ENCODE measurements at places on chromosomes 7 and 10. TPM values are rescaled to one million over a fixed set of nuclear protein-coding genes. Genes with fewer than 3 reads are reported as not detected.

FAM221A gene
- 3.4 TPM for total RNA-seq

- DNase-seq = no peak
- H3K4me1 ChIP-seq = peaks cover 51% of the 10 kb centered on the region
- H3K36me3 ChIP-seq = no peaks in the 10 kb centered on the region
- peaks cover 68% of the 10 kb centered on the region for H3K27me3 ChIP-seq
- H3K27ac ChIP-seq = no peak overlapping the region
These were observed 356.3 kb downstream of the DNAJB6 start for GRCh38 chr7:157693071-157693520.

DNA sequence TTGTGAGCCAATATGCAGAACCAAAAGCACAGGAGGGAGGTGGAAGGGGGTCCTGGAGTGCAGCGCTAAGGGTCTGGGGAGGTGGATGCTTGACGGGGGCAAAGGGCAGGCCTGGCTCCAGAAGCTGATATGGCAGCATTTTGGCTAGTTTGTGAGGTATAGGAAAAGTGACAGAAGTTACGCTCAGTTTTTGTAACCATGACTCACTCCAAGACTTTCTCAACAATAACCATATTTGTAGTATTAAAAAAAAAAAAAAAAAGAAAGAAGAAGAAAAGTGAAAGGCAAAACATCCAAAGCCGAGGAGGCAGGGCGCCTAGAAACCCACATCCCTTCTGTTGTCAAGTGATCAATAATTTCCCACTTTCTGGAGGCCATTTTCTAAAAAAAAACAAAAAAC is 92.3 kb downstream of the RNF216 start:
- H3K4me3 ChIP-seq = no peak overlapping the region
- H3K27me3 ChIP-seq = no peaks in the 10 kb centered on the region

DNA sequence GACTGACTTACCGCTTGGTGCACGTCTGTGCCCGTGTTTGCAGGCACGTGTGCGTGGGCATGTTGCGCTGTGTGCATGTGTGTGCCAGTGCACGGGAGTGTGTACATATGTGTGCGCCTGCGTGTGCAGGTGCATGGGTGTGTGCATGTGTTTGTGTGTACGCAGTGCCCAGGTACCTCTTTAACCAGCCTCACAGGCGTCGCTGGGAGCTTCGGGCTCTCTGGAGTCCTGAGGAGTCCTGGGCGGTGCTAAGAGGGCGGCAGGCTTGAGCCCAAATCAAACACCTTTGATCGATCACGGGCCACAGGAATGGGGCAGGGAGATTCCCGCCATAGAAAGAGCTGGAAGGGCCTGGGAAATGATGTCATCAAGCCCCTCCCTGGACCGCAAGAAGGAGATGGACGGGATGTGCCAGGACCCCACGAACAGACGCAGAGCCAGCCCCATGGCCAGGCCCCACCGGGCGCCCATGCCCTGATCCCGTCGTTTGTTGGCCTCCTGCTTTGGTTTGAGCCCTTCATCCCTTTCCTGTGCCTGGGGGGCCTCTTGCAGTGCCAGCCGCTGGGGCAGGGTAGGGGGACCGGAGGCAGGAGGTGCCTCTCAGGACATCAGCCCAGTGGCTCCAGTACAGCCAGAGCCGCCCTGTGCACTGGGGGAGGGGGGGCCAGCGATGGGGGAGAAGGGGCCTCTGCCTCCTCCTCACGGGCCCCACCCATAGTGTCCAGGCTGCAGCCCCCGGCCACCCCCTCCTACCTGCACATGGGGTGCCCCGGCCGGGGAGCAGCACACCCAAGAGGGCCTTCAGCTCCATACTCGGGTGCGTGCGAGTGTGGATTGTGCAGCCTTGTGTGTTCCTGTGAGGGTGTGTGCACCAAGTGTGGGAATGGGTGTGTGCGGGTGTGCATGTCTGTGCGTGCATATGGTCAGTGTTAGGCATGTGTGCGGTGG is 5.8 kb downstream of the KNDC1 start:
- H3K27me3 ChIP-seq = peaks cover 55% of the 10 kb centered on the region
- H3K27ac ChIP-seq = no peak overlapping the region
- H3K4me3 ChIP-seq = no peak overlapping the region

DNA sequence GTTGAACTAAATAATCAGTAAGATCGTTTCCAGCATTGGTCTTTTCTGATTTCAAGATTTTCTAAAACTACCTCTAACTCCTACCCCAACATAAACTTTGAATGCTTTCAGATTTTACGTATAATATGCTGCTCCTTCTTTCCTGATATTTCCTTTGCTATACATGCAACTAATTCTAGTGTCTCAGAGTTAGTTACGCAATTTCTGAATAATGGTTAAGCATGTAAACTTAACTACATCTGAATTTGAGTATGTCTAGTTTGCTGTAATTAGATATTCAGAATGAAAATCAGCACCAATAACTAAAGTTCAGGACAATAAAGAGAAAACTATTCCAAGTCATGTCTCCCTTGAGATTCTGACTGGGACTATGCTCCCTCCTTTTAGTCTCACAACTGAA is 71.0 kb downstream of the SEMA3C start:
- H3K36me3 ChIP-seq = no peaks in the 10 kb centered on the region
- peaks cover 8% of the 10 kb centered on the region for H3K4me1 ChIP-seq
- H3K27me3 ChIP-seq = no peaks in the 10 kb centered on the region

CDH23 gene
- total RNA-seq = 2.4 TPM

- H3K27me3 ChIP-seq = peaks cover 45% of the 10 kb centered on the region
- H3K27ac ChIP-seq = peak overlapping the region; percentile 98
- peaks cover 46% of the 10 kb centered on the region for H3K4me1 ChIP-seq
- H3K36me3 ChIP-seq = no peaks in the 10 kb centered on the region
These were observed 621 bp upstream of the CAV1 start for GRCh38 chr7:116524221-116524608.

TTYH3 gene
- total RNA-seq = 8.9 TPM

SPDYE2B gene
- total RNA-seq = not detected

GRCh38 chr10:69425511-69426298 is 9.0 kb upstream of the TACR2 start:
- no peaks in the 10 kb centered on the region for H3K4me1 ChIP-seq
- no peak overlapping the region for H3K27ac ChIP-seq
- H3K36me3 ChIP-seq = no peaks in the 10 kb centered on the region
- H3K27me3 ChIP-seq = no peaks in the 10 kb centered on the region

DNA sequence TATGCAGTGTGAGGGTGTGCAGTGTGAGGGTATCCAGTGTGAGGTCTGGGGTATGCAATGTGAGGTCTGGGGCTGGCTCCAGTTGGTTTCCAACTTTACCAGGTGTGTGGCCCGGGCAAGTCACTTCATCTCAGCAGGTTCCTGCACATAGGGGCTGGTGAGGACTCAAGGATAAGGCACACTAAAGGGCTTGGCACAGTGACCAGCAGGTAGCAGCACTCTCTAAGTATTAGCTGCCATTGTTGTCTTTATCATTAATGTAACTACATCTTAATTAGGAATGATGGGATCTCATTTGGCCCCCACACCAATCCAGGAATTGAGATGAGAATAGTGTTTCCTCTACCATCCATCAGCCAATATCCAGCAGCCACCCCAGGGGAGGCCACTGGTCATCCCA is 117.3 kb downstream of the KCNMA1 start:
- no peak for DNase-seq
- H3K36me3 ChIP-seq = no peaks in the 10 kb centered on the region
- no peak overlapping the region for H3K4me3 ChIP-seq

GRCh38 chr7:135180122-135180521 is 9.6 kb upstream of the CYREN start:
- H3K4me3 ChIP-seq = no peak overlapping the region
- peaks cover 62% of the 10 kb centered on the region for H3K36me3 ChIP-seq
- DNase-seq = no peak
- no peaks in the 10 kb centered on the region for H3K27me3 ChIP-seq
- no peak overlapping the region for H3K27ac ChIP-seq

GRCh38 chr7:130359276-130359857 is 14.8 kb downstream of the CPA5 start:
- DNase-seq = no peak
- H3K4me1 ChIP-seq = no peaks in the 10 kb centered on the region
- no peak overlapping the region for H3K27ac ChIP-seq
- no peaks in the 10 kb centered on the region for H3K36me3 ChIP-seq
- H3K4me3 ChIP-seq = no peak overlapping the region

DNA sequence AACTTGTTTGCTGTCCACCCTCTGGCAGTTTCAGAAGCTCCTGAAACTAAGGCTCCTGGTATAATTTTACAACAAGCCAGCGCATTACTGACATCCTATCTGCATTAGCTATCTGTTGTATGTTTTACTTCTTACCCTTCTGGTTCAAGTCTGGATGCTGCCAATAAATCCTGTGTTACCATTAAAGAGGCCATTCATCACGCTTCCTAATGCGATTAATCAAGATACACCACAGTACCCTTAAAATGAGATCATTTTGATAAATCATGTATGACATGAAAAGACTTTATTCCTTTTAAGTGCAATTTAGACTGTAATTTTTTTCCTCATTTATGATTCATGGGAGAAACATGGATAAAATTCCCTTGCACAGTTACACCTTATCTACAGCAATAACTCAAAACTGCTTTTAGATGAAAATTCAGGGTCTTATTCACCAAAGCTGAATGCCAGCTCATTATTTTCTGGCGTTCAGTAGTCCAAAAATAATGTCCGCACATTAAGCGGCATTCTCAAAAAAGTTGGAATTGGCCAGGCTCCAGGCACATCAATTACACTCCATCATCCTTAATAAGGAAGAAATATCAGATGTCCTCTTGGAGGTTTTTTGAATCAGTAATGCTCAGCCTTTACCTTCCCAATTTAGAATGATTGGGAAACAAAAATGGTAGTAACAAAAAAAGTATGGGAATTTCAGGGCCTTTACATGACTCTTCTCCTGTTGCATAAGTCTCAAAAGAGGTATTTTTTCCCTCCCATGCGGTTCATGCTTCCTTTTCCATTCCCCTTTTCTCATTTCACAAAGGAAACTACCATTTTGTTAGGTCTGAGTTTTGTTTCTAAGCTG is 878.5 kb downstream of the LRMDA start:
- no peaks in the 10 kb centered on the region for H3K27me3 ChIP-seq
- peak overlapping the region; percentile 17 for H3K27ac ChIP-seq
- H3K4me3 ChIP-seq = no peak overlapping the region
- H3K4me1 ChIP-seq = peaks cover 10% of the 10 kb centered on the region
- no peak for DNase-seq

GRCh38 chr10:50988792-50989191 is 85.5 kb upstream of the PRKG1 start:
- no peak overlapping the region for H3K4me3 ChIP-seq
- peak overlapping the region; percentile 94 for H3K27ac ChIP-seq
- H3K27me3 ChIP-seq = no peaks in the 10 kb centered on the region
- DNase-seq = no peak

- no peaks in the 10 kb centered on the region for H3K36me3 ChIP-seq
- no peaks in the 10 kb centered on the region for H3K27me3 ChIP-seq
- no peak for DNase-seq
- H3K4me3 ChIP-seq = no peak overlapping the region
- H3K4me1 ChIP-seq = no peaks in the 10 kb centered on the region
These were observed 26.7 kb downstream of the XRCC2 start for GRCh38 chr7:152649220-152649619.

GRCh38 chr10:86795353-86795752 is 38.9 kb downstream of the BMPR1A start:
- H3K36me3 ChIP-seq = no peaks in the 10 kb centered on the region
- no peaks in the 10 kb centered on the region for H3K27me3 ChIP-seq
- H3K4me3 ChIP-seq = no peak overlapping the region
- H3K4me1 ChIP-seq = peaks cover 33% of the 10 kb centered on the region

EBF3 gene
- 4.3 TPM for total RNA-seq

DNA sequence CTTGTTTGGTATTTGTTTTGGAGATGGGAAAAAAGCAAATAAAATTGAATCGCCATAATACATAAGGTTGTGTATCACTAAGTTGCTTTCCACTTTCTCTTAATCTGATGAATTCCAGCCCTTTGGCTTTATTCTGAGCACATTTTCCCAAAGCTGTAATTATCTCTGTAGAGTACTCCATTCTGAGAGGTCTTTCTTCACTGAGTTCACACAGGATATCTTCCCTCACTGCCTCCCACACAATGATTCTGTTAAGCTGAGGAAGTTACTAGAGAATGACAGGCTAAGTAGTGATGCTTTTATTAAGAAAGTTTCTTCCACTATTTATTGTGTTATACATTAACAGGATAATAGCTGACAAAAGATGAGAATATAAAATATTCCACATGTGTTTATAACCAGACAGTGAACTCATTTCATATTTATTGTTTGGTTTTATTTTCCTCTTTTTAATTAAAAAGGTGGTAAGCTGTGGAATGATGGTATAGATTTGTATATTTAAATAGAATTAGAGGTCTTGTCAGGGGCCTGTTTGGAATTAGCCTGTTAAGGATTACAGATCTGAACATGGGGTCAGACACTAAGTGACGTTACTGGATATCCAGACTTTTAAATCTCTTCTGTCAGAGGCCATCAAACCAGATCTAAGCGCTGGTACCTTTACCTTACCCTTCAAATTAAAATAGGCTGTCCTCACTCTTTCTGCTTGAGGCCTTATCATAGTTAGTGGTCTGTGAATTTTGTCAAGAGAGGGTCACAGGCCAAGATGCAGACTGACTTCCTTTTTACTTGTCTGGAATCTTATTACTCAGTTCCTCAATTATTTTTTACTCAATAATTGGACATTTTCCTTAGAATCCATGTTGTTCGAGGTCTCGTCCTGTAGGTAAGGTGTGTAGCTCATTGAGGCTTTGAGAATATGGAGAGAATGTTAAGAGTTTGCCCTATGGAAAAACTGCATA is 8.4 kb downstream of the PLXDC2 start:
- H3K4me1 ChIP-seq = peaks cover 83% of the 10 kb centered on the region
- no peak for DNase-seq
- H3K4me3 ChIP-seq = no peak overlapping the region
- H3K27me3 ChIP-seq = no peaks in the 10 kb centered on the region
- H3K36me3 ChIP-seq = peaks cover 5% of the 10 kb centered on the region

DNA sequence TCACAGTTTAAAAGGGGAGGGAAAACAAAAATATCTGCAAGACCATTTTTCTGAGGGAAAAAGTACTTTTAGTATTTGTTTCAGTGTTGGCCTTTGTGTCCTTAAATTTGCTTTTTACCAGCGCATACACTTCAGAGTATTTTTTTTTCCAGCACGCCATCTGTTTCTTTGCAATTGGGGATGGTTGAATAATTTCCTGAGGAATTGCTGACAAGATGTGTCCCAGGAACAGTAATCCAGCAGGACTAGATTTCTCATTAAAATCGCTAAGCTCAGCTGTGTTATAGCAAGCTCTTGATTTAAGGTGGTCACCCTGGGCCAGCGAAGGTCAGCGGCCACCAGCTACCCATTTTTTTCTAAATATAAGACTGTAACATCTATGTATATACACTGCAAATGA is 156.9 kb upstream of the RHOBTB1 start:
- H3K4me1 ChIP-seq = no peaks in the 10 kb centered on the region
- no peak overlapping the region for H3K27ac ChIP-seq
- H3K36me3 ChIP-seq = no peaks in the 10 kb centered on the region
- no peak for DNase-seq
- no peaks in the 10 kb centered on the region for H3K27me3 ChIP-seq
- H3K4me3 ChIP-seq = no peak overlapping the region

- no peaks in the 10 kb centered on the region for H3K4me1 ChIP-seq
- H3K36me3 ChIP-seq = no peaks in the 10 kb centered on the region
- no peak overlapping the region for H3K27ac ChIP-seq
- no peak overlapping the region for H3K4me3 ChIP-seq
- no peaks in the 10 kb centered on the region for H3K27me3 ChIP-seq
These were observed 22.6 kb downstream of the PALS2 start for GRCh38 chr7:24595671-24596418.

RBM20 gene
- total RNA-seq = 69.4 TPM

- peaks cover 48% of the 10 kb centered on the region for H3K4me1 ChIP-seq
- H3K4me3 ChIP-seq = no peak overlapping the region
- H3K36me3 ChIP-seq = no peaks in the 10 kb centered on the region
- DNase-seq = no peak
- no peak overlapping the region for H3K27ac ChIP-seq
These were observed 167.1 kb upstream of the TNRC18 start for GRCh38 chr7:5590596-5591277.

SKAP2 gene
- total RNA-seq = 2.3 TPM
